ENCODE measurements at places on chromosomes 7 and 10. TPM values are rescaled to one million over a fixed set of nuclear protein-coding genes. Genes with fewer than 3 reads are reported as not detected.

- DNase-seq, result no peak
Measured at GRCh38 chr7:111137296-111138192, 46.6 kb downstream of the LRRN3 start.

HTR7 gene
- 0.31 TPM for total RNA-seq

TMEM176A gene
- total RNA-seq, result 92.1 TPM

GRCh38 chr10:97210543-97210960, 24.8 kb upstream of the SLIT1 start:
- DNase-seq, result peak; percentile 64

DNA sequence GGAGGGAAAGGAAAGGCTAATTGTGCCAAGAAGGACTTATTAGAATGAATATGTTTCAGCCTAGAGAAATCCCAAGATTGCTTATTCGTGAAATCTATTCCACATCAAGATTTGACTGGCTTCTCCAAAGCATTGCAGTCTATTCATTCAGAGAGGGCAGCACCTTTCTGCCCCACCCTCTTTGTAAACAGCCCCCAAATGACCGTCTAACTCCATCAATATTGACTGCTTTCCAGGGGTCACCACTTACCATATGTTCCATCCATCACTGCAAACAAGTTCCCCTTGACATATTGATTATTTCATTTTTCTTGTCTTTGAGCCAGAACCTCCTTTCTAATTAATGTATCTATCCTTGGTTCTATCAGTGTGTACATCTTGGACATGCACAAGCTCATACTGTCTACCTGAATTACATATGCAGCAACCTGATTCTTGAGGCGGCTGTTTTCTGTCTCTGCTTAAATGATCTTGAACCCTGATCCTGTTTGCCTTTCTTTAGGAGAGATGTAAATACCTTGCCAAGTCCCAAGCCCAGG, 44.2 kb upstream of the PTER start:
- no peak for DNase-seq

NRBF2 gene
- 12.7 TPM for total RNA-seq

- no peak for DNase-seq
Measured at GRCh38 chr7:107354640-107355039, 115.2 kb upstream of the GPR22 start.

WDR86 gene
- total RNA-seq, result 0.71 TPM

DNA sequence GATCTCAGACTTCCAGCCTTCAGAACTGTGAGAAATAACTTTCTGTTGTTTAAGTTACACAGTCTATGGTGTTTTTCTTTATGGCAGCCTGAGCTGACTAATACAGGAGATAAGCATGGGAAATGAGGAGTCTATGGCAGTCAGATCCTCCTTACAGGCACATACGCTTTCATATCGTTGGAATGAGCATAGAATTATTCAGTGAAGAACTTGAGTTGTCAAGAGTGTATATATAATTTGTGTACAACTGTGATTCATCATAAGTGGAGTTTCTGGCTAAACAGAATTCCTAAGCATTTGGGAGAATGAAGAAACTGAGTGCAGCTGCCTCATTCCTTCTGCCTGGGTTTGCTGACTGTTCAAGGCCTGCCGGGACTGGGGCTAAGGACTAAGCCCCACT, 516.7 kb downstream of the ADRA2A start:
- no peak for DNase-seq

CFTR gene
- total RNA-seq, result 0.37 TPM

DNA sequence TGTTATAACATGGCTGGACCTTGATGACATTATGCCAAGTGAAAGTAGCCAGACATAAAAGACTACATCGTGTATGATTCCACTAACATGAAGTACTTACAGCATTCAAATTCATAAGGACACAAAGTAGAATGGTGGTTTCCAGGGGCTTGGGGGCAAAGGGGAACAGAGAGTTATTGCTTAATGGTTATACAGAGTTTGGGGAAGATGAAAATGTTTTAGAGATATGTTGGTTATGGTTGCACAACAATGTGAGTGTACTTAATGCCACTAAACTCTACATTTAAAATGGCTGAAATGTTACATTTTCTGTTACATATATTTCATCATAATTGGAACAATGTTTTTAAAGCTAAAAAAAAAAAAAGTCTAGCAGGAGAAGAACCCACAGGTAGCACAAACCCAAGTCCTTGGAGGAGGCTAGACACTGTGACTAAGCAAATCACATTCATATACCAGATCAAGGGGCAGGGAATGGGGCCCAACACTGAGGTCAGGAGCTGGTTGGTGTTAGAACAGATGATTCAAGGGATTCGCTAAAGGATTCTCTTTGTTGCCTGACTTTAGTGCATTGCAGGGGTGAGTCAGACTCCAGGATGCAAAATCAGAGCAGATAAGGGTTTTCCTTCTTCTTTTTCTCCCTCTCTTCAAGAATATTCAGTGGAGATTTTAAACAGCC, 25.1 kb upstream of the AOAH start:
- no peak for DNase-seq

DNA sequence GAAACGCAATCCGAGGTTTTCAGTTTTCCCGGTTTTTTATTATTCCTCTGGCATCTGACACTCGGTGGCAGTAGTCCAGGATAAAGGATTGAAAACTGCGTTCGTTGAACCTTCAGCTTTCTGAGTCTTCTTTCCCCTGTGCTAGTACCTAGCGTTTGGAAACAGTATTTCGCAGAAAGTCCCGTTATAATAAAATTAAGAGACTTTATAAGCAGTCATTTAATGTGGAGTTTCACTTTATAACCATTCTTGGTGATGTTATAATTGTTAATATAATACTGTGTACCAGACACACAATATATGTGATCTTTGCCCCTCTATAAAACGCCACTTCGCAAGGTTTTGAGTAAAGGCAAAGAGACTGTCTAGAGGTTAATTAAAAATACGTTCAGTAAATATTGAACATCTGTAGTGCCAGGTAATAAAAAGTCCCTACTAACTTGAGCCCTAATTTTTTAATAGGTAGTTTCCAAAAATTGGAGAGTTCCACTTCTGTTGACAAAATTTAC, 874 bp downstream of the CISD1 start:
- no peak for DNase-seq

DNA sequence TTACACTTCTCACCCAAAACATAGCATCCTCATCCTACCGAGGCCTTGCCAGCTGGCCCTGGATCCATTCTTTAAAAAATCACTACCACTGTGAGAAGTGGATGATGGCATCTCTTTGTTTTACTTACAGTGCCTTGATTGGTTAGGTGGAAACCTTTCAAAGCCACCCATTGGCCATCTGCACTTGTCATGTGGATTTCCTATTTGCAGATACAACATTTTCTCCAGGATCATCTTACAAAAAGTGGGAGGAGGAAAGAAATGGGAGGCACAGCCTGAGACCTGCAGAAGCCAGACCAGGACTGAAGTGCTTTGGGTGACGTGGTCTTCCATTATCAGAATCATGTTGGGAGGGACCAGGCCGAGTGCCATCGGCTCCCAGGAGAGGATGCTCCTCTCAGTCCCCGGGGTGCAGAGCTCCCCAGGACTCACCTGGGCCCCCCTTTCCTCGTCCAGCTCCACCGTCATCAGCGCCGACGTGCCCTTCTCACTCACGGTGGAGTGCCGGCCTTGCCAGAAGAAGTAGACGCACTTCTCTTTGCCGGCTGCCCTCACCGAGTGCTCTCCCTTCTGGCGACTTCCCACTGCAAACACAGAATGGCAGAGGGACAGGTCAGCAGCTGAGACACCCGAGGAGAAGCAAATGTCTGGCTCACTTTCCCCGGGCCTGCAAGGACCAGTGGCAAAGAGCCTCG, 161.2 kb downstream of the SVIL start:
- no peak for DNase-seq

GRCh38 chr10:117578490-117578889, 35.9 kb downstream of the EMX2 start:
- no peak for DNase-seq

GIMAP2 gene
- total RNA-seq, result 9.2 TPM

DNA sequence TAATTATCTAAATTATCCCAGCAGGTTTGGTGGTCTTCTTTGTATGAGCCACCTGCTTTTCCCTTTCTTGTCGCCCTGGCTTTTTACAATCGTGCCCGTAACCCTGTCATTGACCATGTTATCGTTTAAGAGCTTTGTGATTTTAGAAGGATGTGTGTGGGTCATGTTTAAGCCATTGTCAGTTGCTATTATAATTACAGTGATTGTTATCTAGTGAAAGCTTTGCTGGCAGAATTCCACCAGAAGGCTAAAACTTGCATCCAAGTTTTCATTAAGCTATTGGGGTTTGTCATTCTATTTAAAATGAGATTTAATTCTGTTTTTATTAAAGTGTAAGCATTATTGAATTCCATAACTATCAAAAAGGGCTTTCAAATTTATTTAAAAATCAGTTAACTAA, 354.2 kb upstream of the TMEM229A start:
- DNase-seq, result no peak

DGKI gene
- 7.2 TPM for total RNA-seq

GRCh38 chr10:97927622-97928021, 78.0 kb downstream of the GOLGA7B start:
- no peak for DNase-seq

- no peak for DNase-seq
Measured at GRCh38 chr10:102593074-102593803, 51.0 kb upstream of the TRIM8 start.

GRCh38 chr10:69892406-69892805, 90.7 kb downstream of the COL13A1 start:
- no peak for DNase-seq

DNA sequence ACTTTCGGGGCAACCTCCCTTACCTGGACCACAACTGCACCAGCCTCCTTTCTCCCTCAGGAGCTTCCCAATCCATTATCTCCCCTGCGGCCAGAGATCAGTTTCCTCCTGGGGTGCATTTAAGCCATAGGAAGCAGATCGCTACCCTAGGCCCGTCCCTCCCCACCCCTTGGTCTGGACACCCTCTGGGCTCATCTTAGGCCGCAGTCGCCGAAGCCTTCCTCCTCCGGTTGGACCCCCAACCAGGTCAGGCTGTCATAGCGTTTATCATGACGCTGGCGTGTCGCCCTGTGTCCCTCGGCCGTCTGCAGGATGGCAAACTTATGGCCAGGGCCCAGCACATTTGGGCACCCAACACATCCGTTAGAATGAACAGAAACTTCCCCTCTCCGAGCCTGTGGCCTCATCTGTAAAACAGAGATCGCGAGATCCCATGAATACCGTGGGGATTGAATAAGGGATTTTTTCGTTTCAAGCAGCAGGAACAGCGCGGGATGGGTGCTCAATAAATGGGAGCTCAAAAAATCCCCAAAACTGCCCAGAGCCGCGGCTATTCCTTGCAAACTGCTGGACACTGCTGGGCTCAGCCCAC, 669 bp upstream of the AP5Z1 start:
- no peak for DNase-seq

DNA sequence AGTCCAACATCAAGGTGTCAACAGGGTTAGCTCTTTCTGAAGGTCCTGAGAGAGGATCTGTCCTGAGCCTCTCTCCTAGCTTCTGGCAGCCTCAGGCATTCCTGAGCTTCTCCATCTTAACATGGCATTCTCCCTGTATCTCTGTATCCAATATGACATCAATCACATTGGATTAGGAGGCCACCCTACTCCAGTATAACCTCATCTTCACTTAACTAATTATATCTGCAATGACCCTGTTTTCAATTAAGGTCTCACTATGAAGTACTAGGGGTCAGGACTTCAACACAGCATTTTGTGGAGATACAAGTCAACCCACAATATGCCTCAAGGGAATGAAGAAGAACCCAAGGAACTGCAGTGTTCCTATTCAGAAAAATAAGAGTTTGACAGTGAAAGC, 133.8 kb downstream of the RELN start:
- no peak for DNase-seq

DNA sequence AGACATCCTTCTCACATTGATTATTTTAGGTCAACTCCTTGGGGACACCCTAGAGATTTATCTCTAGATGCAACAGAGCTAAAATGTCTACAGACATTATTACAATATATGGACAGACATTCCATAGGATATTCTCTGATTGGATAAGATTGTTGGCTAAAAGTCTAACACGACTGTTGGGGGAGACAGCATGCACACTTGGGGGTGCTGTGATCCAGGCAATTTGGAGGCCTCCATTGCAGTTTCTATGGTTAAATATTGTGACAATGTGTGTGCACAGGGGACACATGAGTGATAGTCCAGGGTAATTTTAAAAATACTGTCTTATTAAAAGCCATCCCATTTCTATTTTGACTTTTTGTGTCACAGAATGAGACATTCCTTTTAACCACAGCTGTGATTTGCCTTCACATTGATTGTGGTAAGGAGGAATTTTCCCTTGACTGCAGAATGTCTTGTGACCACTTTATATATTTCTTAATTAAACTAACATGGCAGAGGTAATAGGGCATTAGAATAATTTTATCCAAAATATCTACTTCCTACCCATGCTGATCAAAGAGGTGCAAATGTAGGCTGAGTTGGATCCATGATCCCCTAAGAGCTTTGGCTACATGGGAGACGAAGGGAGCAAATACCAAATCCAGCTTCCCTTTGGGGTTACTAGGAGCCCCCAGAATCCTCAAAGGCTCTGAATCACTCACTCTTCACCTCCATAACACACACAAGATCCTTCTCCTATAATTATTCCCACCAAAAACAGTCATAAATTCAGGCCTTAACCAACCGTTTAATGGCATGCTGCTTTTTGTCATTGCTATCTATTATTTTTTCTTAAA, 7.3 kb downstream of the TFPI2 start:
- no peak for DNase-seq

BAG3 gene
- 113 TPM for total RNA-seq

FEZF1 gene
- total RNA-seq, result not detected

- DNase-seq, result peak; percentile 25
Measured at GRCh38 chr7:39504963-39505362, 61.2 kb upstream of the YAE1 start.

DNA sequence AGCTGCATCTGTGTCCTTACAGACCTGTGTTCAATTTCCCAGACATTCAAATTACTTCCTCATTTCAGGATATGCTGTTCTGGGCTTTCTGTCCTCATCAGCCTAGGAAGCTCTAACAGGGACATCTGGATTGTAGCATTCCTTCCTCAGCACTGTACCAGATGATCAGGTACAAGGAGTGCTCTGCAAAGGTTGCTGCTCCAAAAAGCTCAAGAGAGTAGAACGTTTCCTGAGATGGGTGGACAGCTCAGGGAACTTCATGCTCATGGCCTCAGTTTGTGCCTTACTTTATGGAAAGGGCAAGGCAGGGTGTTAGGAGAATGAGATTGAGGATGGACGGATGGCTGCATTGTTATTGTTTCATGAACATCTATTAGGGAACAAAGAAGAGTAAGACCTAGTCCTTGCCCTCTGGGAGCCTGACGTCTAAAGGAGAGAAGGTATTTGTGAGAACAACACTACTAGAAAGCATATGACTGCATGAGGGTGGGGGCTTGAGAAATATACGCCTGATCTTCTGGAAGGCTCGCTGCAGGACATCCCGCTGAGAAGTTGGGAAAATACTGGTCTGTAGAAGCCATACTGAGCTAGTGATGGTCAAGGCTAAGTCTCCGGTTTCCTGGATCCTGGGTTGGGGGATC, 10.5 kb upstream of the ZNF212 start:
- no peak for DNase-seq

VAX1 gene
- not detected for total RNA-seq
